ENCODE measurements at places on chromosomes 11 and 22. TPM values are rescaled to one million over a fixed set of nuclear protein-coding genes. Genes with fewer than 3 reads are reported as not detected.

Gene ZP1
- total RNA-seq, result not detected

Gene STK33
- not detected for total RNA-seq

Gene C11orf65
- total RNA-seq, result not detected

Gene B4GALNT4
- not detected for total RNA-seq

Gene BAIAP2L2
- not detected for total RNA-seq

Gene ACER3
- 13.9 TPM for total RNA-seq

Gene LMO1
- not detected for total RNA-seq

Gene DKK3
- 572 TPM for total RNA-seq

DNA sequence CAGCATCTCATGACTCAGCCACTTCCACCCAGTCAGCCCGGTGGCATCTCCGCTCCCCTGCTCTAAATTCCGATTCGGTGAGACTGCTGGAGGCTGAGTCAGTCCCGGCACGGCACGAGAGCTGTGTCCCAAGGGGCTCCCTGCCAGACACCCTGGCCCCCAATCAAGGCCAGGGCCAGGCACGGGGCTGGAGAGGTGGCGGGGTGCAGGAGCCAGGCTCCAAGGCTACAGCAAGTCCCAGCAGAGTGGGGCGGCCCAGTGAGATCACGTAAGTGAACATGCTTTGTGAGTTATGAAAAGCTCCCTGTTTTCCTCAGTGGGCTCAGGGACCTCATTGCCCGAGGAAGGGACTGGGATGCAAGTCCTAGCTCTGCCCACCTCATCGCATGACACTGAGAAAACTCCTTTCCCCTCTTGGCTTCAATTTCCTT lies 3.0 kb downstream of the C11orf68 start:
- DNase-seq, result peak; percentile 100

DNA sequence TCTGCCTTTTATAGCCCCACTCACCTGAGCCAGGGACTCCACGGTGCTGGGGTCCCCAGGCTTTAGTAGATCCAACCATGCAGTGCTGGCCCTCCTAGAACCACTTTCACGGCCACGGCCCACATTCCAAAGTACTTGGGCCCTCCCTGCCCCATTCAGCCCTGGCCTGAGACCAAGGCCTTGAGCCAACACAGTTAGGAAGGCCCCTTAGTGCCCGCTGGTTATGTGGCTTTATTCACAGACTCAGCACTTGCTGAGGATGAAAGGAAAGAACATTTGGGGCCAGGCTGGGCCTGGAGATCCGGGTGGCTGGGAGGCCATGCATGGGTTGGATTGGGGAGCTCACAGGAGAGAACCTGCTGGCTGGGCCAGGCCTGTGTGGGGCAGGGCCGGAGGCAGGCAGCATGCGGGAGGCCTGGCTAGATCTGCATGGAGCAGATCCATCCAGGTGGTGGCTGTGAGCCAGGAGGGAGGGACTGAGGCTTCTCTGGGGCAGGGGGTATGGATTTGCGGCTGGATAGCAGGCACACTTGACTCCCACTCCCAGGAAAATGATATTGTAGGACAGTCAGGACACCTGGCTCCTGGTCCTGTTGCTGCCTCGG lies 12.6 kb downstream of the CHRM1 start:
- no peak for DNase-seq

DNA sequence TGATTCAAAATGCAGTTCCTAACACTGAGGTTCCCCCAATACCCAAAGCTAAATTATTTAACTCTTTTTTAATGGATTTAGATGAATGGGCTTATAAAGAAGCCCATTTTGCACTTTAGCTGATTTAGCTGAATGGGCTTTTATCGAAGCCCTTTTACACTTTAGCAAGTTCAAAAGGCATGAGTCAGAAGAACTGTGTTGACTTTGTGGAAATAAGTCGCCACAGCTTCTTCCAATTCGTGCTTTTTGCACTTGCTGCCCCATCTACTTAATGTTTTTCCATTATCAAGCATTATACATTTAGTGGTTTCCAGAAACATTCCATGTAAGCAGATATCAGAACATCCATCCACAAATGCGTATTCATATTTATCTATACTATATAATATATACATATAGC lies 20.5 kb upstream of the GRIA4 start:
- no peak for DNase-seq

DNA sequence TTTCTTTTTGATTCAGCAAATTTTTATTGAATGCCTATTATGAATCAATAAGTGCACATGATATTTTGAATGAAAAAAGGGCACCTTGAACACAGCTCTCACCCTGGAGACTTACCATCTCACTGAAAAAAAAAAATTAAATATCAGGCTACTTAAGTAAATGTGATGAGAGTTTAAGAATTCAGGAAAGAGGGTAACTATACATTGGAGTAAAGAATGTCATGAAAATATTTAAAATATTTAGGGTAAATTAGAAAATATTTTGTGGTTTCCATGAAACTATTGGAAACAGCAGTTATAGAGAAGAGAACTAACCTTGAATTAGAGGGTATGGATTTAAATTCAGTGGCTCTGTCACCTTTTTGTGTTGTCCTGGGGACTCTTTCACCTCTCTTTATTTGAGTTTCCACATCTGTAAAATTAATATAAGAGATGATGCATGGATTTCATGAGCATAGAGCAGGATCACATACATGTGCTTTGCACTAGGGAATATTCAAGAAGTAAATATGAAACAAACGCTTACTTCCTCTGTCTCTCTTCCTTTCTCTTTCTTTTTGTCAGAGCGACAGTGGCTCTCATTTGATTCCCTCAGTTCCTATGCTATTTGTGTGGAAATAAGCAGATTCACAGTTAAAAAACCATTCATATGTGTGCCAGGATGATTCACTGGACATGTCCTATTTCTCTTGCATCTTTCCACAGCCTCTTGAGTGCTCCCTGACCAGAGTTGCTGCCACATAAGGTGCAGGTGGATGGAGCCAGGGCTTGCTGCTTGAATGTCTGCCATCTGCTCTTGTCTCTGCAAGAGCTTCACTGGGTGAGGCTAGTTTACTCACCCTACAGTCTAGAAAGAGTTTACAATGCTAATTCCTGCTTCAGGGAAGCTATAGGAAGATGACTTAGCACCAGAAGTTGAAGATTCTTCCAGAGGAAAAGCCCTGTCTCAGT lies 533.1 kb downstream of the ETS1 start:
- no peak for DNase-seq

GRCh38 chr22:46381142-46381541 lies 45.6 kb downstream of the TRMU start:
- no peak for DNase-seq

- peak; percentile 84 for DNase-seq
Measured at GRCh38 chr11:65884716-65885092, 3.6 kb downstream of the FIBP start.

DNA sequence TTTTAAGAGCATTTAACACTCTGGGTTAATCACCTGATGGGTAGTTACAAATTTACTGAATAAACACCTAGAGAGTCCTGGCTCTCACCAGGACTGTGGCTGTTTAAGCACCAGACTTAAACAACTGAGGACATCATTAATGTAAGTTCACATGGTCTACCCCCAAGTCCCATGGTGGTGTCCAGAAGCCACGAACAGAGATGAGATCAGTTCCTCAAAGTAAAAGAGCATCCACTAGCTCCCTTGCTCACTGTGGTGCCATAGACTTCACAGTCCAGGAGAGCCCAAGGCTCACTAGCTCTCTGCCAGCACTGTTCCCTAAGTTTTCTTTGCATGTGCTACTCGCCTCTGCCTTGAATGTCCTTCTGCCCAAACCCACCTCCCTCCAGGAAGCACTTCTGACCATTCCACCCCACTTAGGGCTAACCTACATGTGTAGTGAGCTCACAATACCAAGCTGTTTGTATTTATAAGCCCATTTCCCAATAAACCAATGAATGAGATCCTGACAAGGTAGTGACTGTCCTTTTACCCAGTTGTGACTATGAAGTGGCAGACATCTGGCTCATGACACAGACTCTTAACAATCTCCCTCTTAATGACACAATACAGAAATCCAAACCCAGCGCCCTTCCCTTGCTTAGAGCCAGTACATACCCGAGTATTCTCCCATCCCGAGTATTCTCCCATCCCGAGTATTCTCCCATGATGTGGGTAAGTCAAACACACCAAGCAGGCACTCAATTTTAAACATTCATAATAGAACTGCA lies 15.7 kb downstream of the NAP1L4 start:
- no peak for DNase-seq

DNA sequence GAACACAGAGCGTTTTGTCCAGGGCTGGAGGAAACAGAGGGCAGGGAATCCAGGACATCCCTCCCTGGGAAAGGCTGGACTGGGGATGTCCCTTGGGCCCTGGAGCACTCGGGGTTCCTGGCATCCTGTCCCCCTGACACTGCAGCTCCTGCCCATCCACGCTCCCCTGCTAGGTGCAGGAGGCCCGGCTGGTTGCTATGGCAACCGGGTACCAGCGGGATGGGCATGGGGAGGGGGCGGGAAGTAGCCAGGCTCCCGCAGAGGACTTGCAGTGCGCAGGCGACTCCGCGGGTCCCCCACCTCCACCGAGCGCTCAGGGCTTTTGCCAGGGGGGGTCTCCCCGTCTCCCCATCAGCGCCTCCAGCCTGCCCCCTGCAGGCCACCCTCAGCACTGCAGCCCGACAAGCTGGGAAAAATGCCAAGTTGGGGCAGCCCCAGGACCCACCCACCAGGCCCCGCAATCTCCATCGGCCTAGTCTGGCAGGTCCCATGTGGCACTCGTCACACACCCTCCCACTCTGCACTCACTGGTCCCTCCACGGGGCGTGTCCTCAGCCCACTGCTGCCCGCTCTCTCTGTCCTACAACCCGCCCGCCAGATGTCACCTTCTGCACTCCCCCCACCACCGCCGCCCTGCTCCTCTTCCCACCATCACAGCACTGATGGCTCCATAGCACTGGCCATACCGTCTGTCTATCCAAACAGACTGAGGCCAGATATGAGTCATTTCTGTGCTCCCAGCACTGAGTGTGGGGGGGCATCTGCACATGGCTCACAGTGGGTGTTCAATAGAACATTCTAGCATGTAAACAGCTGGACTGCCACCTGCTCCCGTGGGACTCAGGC lies 31.5 kb downstream of the KIAA0930 start:
- peak; percentile 92 for DNase-seq

- no peak for DNase-seq
Measured at GRCh38 chr11:82959987-82960778, 58.6 kb downstream of the DDIAS start.

GRCh38 chr22:22578702-22579424 lies 19.8 kb upstream of the PRAME start:
- DNase-seq, result no peak

GRCh38 chr11:79932612-79933011 lies 491.8 kb upstream of the TENM4 start:
- DNase-seq, result no peak

- DNase-seq, result no peak
Measured at GRCh38 chr11:77082838-77083565, 16.2 kb downstream of the CAPN5 start.

GRCh38 chr11:65915101-65915820 lies 3.6 kb downstream of the C11orf68 start:
- no peak for DNase-seq

- peak; percentile 48 for DNase-seq
Measured at GRCh38 chr11:87432022-87432421, 394.3 kb downstream of the TMEM135 start.

DNA sequence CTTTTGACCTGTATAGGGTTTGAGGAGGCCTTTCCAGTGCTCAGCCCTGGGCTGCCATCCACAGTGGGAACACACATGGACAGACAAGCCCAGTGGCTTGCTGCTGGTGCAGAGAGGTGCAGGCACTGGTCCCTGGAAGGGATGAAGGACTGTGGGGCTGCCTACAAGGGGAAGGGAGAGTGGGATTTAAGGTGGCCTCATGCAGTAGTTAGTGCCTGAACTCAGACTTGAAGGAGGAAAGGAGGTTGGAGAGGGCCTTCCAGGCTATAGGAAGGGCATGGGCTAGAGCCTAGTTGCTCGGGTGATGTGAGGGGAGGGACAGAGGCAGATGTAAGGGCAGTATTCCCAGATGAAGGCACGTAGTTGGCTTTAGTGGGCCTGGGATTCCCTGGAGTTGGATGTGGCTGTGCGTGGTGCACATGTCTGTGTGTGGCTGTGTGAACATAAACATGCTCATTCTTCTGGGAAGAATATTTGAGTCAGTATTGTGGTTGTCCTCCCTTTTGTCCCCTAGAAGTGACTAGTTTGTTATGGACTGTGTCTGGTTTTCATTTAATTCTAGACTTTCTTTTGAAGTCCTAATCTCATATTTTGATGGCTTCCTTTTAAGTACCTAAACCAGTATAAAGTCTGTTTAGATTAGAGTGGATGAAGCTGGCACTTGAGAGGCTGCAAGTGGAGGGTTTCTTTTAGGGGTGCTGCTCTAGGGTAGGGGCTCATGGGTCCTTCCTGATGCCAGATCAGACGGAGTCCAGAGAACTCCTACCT lies 18.4 kb downstream of the YDJC start:
- peak; percentile 75 for DNase-seq

GRCh38 chr11:86459002-86459385 lies 84.3 kb downstream of the CCDC81 start:
- no peak for DNase-seq

DNA sequence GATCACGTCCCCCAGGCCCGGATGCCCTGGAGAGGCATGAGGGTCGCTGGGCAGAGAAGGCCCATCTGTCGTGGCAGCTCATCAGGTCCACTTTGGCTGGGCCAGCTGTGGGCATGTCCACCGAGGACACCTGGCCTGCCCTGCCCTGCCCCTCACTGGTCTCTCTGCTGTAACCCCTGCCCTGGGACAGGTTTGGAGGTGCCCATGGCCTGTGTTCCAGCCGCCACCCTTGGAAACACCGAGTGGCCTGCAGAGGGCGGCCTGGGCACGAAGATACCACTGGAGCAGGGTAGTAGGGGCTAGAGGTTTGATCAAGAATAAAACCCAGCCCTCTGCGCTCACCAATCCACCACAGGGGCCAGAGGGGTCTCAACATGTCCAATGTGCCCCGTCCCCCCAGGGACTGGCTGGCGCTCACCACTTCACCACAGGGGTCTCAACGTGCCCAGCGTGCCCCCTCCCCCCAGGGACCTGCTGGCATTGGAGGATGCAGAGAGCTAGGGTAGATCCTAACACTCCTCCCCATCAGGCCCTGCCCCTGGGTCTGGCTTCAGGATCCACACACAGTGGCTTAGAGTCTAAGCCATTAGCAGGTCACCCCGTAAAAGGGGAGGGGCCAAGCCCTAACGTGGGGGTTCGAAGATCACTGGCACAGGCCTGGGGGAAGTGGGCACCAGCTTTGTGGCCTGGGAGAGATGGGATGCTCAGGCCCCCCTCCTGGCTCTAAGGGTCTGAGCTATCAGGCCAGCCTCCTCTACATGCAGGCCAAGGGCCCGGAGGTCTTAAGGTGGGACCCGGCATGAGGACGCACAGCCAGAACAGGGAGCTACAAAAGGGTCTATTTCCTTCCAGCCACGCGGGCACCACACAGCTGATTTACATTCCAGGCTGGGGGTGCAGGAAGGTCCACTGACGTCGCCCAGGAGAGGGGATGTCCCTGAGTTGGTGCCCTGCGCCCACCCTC lies 1.3 kb upstream of the HDAC10 start:
- DNase-seq, result peak; percentile 77

Data from SJSA1 (cell line).